AG09319 (cell line): ENCODE measurements at places on chromosomes 1 and 21.

GRCh38 chr1:170168265-170168664, 22.5 kb downstream of the NTMT2 start:
- DNase-seq: no peak

- DNase-seq: no peak
Observed at GRCh38 chr21:14557413-14557812, 11.3 kb upstream of the SAMSN1 start.

GRCh38 chr1:9009438-9010370, 16.5 kb downstream of the SLC2A7 start:
- DNase-seq: no peak

GRCh38 chr21:14687268-14687625, 141.1 kb upstream of the SAMSN1 start:
- DNase-seq: no peak

- no peak for DNase-seq
Observed at GRCh38 chr1:23184212-23184934, 15.7 kb upstream of the LUZP1 start.

GRCh38 chr1:180188091-180188506, 33.4 kb downstream of the QSOX1 start:
- DNase-seq: no peak

GRCh38 chr1:210074904-210075303, 136.9 kb downstream of the SYT14 start:
- DNase-seq: no peak

DNA sequence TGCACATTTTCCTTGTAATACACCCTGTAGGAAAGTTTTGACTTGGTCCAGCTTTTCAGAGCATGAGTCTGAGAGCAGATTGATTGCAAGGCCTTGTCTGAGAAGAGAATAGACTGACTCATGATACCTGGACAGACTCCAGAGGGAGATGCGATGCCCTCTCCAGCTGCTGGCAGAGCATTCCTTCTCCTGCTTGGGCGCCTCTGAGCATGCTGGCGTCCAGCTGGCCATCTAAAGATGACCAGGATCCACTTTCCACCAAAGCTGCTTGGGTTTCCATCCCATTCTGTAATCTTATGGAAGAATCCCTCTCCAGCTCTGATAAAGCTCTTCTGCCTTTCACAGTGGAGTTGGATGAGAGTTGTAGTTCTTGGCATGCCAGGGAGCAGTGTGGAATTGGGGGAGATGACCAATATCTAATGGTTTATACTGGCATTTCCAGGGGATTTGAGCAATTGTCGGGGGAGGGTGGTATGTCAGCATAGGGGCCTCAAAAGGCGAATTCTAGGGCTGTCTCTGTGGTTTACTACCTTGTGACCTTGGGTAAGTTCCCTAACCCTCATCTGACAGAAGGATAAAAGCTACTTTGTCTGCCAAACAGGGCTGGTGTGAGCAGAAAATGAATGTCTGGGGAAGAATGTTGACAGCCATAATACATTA, 19.5 kb downstream of the SZRD1 start:
- DNase-seq: peak; percentile 67

GRCh38 chr1:189538271-189538670, 939.4 kb downstream of the BRINP3 start:
- DNase-seq: no peak

DNA sequence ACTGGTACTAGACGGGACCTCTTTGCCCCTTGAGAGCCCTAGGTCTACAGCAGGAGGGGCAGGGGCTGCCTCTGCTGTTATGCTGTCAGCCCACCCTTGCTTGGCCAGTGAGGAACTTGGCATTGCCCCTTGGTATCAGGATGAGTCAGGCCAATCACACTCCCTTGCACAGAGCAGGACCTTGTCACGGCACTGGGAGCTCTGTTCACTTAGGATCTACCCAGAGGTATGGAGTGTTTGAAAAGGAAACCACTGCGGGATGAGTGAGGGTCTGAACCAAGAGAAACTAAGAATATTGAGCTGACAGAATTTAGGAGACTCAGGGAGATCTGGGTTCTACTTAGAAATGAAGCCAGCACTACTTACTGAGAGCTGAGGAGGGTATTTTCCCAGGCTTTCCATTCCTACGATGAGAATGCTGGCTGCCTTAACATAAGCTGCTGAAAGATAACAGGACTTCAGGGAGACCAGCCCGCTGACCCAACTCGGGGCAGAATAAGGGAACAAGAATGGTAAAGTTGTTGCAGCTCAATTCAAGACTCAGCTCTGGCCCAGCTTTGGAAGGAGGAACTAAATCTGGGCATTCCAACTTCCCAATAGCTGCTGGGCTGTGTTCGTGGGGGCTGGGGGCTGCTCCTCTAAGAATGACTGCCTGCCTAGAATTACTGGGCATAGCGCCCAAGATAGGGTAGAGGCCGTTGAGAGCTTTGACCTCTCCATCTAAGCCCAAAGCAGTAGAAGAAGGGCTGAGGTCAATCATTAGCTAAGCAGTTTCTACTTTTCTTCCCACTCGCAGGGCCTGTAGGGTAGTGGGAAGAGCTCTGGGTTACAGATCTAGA, 1.5 kb downstream of the FABP3 start:
- no peak for DNase-seq

- no peak for DNase-seq
Observed at GRCh38 chr1:184062640-184063286, 11.2 kb downstream of the TSEN15 start.

- DNase-seq: no peak
Observed at GRCh38 chr21:41240040-41240439, 72.1 kb downstream of the BACE2 start.

DNA sequence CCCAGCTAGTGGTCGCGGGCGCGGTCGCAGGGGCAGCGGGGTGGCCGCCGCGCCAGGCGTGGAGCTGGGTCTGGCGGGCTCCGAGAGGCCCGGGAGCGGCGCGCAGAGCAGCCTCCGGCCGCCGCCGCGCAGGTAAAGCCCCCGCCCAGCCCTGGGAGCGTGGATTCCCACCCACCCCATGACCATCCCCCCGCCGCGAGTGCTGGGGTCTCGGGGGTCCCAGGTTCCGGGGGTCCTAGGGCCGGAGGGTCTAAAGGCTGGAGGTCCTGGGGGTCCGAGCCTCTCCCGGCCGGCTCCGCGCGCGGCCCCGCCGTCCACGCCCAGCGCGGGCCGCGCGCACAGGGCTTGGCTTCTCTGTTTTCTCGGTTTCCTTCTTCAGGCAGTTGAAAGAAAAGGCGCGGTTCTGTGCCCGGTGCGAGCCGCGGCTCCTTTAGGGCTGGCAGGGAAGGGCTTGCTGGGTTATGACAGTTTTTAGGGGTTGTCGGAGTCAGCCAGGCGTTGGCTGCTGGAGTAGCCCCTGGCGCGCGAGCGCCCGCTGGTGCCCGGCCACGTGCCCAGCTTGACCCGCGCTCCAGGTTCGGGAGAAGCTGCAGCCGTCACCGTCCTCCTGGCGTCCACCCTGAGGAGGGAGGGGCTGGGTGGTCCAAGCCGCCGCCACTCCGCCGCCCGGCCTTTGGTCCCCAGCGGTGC, 359 bp downstream of the LRRC3 start:
- no peak for DNase-seq
